ENCODE measurements at places on chromosomes 1 and 21.

GRCh38 chr1:206508130-206508889 is 979 bp downstream of the RASSF5 start:
- DNase-seq = no peak

DNA sequence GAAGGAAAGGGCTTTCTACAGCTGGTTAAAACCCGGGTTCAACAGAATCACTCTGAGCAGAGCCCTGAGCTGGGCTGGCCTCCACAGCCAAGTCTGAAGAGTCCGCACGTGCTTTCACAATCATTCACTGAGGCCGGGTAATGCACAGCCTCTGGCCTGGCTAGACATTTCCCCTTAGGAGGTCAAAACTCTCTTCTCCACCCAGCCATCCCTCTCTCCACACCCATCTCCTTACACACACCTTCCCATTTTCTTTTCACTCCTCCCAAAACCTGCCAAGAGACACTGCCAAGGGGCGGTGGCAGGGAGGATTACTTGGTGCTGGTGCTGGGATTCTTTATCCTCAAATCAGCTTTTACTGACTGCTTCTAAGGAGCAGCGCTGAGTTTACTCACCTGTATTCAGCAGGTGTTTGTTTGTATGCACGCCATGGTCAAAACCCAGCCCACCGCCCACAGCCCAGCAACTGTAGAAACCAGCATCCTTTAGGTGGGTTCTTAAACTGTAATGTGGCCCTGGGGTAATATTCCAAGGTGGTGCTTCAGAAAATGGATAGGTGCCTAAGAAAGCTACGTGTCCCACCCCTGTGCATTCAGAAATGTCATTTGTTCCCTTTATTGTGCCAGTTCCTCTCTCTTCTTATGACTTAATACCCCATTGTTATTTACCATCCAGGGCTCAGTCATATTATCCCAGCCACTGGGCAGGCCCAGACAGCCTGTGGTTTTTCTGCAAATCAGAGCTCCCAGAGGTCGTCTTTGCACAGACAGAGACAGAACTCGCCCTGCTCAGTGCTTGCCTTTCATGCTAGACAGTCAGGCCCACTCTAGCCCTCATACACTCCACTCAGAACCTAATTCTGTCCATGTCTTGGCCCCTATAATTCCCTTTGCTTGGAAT is 80.2 kb downstream of the ADSS2 start:
- no peak for DNase-seq

GRCh38 chr1:167301355-167301754 is 80.7 kb downstream of the POU2F1 start:
- no peak for DNase-seq

DNA sequence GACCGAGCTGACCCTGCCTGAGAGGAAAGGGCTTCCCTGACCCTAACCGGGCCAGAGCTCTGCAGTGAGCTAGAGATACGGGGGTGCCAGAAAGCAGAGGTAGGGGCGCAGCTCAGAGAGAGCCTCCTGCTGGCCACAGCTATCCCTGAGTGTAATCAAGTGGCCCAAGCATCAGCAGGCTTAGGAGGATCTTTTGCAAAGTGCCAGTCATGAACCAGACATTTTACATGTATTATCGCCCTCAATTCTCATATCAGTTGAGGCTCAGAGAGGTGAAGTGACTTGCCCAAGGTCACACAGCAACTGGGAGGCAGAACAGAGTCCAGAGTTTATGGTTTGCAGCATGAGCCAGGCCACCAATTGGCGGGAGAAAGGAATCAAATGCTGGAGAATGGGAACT is 7.0 kb upstream of the ID3 start:
- DNase-seq = no peak

DNA sequence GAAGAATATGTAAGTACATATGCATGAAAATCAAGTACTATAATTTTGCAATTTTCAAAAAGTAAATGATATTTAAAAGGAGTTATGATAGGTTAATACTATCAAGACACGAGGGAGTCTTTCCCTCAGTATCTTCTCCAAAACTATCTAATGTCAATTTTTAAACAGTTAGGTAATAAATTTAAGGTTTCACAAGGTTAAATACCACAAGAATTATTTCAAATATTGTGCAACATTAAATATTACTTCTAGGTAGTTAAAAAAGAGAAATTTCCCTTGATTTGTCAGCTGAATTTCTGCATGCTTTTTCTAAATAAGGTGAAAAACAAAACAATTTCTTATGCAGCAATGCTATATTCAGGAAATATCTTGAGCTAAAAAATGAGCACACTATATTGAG is 3.5 kb downstream of the CFHR5 start:
- DNase-seq = no peak

GRCh38 chr21:44727321-44727720 is 15.9 kb upstream of the TSPEAR start:
- no peak for DNase-seq

DNA sequence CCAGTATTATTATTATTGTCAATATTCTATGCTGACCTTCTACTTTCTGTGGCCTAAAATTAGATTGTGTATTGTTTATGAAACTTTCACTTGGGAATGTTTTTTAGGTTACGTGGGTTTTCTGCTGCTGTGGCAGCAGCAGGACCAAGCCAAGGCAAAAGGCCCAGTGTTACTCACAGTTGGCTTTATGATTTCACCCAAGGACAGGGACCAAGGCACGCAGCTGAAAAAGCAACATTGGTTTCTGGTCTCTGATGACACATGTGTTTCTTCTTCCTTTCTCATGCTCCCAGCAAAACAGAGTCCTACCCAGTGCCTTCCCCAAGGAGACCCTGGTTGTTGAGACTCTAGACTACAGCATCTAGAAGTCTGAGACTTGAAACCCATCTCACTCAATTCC is 413.7 kb downstream of the SETD4 start:
- DNase-seq = no peak

GRCh38 chr1:90452491-90452890 is 264.6 kb downstream of the BARHL2 start:
- no peak for DNase-seq

DNA sequence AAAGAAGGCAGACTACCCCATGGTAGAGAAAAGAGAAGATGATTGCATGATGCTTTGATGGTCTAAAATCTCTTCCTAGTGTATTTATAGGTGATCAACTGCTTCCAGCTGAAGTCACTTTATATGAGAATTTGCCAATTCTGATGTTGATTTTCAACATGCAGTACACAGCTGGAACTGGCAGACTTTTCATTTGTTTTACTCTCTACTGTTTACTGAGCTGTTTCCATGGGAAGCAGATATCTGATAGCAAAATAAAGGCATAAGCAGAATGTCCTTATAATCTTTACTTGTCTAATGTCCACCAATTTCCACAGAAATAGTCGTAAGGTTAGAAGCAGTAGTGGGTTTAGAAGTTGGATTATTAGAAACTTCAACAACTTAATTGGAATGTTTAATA is 74.9 kb downstream of the SYDE2 start:
- DNase-seq = no peak

- no peak for DNase-seq
Observed at GRCh38 chr1:186325239-186325638, 49.8 kb downstream of the TPR start.

GRCh38 chr1:73736125-73736524 is 461.9 kb downstream of the LRRIQ3 start:
- no peak for DNase-seq

GRCh38 chr1:116794804-116795481 is 40.7 kb downstream of the CD2 start:
- DNase-seq = no peak

DNA sequence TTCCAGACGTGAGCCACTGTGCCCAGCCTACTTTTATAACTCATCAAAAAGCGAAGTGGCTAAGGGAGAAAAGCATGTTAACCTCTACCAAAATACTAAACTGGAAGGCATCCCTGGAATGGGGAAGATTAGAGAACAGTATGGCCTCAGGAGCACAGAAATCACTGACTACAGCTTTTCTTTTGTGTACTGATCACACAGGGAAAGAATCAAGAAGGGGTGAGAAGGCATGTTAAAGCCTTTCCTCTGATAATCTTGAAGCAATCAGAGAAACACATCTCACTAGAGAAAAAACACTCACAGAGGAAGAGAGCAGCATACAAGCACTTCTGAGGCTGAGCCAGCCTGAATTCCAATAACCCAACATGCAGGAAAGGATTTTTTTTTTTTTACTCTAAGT is 10.7 kb downstream of the PCAT6 start:
- DNase-seq = no peak

- DNase-seq = no peak
Observed at GRCh38 chr21:41479686-41480085, 28.3 kb downstream of the TMPRSS2 start.

DNA sequence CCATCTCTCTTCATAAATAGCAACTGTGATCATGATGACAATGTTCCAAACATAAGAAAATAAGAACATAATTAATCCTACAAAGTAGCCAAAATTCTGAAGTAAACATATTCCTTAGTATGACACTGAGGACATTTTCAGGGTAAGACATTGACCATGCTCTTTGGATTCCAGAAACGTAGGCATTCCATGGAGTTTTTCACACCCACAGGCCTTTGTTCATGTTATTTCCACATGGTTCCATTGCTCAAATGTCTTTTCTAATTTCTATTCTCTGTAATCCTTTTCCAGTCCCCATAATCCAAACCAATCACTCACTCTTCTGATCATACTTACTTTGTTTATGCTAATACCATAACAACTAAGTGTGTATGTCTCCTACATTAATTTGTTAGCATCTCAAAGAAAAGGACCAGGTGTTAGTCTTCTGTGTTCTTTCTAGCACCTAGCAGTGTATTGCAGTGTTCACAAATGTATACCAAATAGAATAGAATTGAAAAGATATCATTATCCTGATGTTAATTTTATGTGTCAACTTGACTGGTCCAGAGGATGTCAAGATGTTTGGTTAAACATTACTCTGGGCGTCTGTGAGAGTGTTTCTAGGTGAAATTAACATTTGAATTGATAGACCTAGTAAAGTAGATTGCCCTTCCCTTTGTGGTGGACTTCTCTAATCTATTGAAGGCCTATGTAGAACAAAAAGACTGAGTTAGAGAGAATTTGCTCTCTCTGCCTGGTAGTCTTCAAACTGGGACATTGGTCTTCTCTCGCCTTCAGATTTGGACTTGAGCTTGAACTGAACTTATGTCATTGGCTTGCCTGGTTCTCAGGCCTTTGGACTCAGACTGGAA is 516.6 kb downstream of the PTPRC start:
- no peak for DNase-seq

- no peak for DNase-seq
Observed at GRCh38 chr1:37995751-37996345, 6.0 kb upstream of the SF3A3 start.

DNA sequence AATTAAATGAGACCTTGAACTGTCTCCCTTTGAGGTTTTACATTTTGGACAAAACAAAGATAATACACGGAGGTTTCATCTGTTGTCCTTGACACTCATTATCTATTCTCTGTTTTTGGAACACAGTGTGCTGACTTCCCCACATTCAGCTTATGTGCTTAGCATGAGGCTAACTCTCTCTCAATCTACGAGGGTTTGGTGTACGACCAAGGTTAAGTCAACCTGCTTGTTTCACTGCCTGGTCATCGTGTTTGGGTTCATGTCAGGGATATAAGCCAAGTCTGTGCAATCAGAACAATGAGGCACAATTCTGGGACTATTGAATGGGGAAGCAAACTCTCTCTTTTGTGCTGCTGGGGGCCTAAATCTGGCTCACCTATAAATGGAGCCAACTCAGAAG is 328.5 kb upstream of the USP25 start:
- no peak for DNase-seq

DNA sequence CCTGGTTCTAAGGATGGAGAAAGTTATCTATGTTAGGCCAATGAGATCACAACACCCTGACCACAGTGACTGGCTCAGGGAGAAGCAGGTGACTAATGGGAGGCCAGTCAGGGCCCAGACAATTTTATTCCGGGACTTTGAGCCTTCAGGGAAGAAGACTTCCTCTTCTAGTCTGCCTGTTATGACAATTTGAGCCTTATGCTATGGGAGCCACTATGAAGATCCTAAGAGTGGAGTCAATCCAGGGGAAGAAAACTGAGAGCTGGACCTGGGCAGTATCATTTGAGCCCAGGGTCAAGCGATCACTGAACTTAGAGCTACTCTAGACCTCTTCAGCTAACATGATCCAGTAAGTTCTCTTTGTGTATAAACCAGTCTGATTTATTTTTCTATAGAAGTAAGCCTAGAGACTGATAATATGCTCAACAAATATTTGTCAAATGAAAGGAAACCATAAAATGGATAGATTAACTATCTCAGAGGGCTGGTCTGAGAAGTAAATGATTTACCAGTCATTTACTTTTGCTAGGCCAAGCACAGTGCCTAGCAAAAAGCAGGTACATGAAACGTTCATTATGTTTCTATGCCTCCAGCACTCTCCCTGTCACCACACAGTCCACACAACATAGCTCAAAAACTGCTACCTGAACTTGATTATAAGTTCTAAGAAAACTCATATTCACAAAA is 4.2 kb upstream of the C1orf141 start:
- no peak for DNase-seq

DNA sequence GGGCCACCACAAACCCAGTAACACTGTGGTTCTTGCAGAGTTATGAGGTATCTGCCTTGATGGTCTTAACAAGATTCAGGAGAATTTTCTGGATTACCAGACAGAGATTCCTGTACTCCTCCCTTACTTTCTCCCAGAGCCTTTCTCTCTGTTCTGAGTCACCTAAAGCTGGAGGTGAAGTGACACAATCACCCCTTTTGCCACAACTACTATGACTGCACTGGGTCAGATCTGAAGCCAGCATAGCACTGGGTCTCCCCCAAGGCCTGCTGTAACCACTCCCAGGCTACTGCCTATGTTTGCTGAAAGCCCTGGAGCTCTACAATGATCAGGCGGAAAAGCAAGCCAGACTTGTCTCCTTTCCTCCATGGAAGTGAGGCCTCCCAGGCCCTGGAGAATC is 156.7 kb upstream of the NEGR1 start:
- DNase-seq = no peak

DNA sequence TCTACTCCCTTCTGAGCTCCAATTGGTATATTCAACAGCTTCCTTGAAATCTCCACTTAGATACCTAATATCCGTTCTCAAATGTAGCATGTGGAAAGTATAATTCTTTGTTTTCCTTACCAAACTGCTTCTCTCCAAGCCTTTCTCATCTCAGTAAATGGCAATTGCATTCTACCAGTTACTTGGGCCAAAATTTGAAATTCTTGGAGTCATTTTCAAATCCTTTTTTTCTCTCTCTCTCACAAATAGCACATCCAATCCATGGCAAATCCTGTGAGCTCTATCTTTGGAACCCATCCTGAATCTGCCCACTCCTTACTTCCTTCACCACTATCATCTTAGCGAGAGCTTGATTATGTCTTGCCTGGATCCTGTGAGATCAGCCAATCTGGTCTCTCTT is 39.3 kb upstream of the SLC35F3 start:
- no peak for DNase-seq

DNA sequence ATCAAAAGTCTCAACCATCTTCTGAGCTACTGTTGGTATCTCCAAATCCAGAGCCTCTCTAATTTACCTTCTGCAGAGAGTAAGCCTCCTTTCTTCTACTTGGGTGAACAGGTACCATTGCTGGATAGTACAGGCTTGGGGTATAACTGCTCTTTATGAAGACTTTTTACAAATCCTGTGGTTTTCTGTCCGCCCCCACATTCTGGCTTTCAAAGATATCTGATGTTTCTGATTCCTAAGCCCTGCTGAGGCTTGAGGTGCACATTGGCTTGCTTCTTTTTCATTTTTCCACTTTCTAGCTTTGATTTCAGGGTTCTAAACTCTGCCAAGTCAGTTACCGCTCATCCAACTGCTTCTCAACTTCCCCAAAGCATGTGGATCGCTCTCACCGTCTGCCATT is 37.1 kb downstream of the TENT5C start:
- no peak for DNase-seq

Measured in activated CD4-positive, alpha-beta T cell treated with anti-CD3 and anti-CD28 coated beads, Interleukin-2, amount 50 U/mL, for 24 hours (primary cell).